Stimulated activated CD8-positive, alpha-beta memory T cell treated with anti-CD3 and anti-CD28 coated beads, Interleukin-7, amount 100 ng/mL, for 1 hour (primary cell): ENCODE measurements at places on chromosomes 2 and 18.

DNA sequence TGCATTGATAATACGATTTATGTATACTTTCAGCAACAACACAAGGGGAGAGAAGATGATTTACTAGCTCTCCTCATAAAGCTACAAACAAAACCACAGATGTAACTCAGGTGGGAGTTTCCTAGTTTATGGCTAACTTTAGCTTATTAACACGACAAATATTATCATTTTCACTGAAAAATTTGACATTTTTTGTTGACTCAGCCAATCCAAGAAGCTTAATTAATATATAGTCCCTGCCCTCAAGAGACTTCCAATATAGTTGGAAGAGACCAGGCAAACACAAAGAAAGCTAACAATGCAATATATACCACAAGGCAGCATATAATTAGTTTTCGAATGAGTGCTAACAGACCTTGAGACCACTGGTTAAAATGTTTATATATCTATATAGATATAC, 775 bp downstream of the WDR12 start:
- DNase-seq: no peak

GRCh38 chr18:65990174-65990690, 239.4 kb downstream of the CDH7 start:
- no peak for DNase-seq

- no peak for DNase-seq
Observed at GRCh38 chr2:212619954-212620353, 81.4 kb upstream of the ERBB4 start.

GRCh38 chr2:74347303-74347702, 4.1 kb upstream of the SLC4A5 start:
- DNase-seq: no peak
